Calu3 (cell line): ENCODE measurements at places on chromosomes 13 and 19. TPM values are rescaled to one million over a fixed set of nuclear protein-coding genes. Genes with fewer than 3 reads are reported as not detected.

Gene IGFL2
- total RNA-seq, result not detected in 2 replicates

DNA sequence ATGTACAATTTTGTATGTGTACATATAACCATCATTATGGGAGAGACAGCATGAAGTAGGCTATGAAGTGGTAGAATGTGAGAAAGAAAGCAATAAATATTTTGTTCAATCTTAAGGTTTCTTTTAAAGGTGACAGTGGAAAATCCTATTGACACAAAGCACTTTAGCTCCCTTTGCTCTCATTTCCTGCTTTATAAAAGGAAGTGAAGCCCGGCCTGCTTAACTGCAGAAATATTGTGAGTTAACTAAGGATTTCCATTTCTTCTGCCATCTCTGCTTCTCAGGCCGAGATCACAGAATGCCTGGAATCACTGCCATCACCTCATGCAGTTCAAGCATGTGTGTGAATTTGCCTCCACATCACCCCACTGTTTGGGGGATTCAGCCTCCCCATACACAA is 83.5 kb downstream of the FRY start:
- no peak for DNase-seq

DNA sequence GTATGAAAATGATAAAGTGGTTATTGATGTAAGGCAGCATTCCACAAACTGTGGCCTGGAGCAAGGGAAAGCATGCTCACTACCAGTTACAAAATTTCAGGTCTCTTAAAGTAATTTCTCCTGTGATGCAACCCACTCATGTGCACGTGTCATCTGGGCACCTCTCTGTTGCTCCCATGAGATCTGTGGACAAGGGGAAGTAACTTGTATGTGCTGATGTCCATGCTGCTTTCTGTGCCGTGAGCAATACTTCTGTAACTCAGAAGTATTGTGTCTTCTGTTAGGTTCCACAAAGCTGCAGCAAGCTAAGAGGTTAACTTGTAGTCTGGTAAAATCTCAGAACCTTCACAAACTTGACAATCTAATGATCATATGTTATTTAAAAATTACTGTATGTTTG is 930.0 kb upstream of the SLITRK6 start:
- no peak for DNase-seq

DNA sequence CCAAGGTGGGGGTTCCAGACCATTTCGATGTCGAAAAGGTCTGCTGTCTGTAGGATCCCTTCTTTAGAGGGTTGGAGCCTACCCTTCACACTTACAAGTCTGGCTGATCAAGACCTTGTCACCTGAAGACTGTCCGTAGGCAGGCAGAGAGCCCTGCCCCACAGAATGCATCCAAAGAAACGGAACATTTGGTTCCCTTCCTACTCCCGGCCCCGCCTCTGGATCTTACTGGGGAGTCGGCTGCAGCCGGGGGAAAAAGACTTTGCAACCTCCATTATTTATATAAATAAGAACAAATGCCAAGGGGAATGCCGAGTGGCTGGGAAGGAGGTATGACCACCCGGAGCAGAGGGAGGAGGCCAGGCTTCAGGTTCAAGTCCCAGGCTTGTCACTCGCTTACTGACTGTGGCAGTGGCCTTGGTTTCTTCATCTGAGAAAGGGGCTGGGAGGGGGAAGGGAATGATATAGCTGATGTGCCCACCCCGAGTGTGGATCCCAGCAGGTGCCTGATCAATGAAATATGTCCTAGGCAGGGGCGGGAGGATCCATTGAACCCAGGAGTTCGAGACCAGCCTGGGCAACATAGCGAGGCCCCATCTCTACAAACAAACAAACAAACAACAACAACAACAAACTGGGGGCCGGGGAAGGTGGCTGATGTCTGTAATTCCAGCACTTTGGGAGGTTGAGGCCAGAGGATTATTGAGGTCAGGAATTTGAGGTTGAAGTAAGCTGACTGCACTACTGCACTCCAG is 48.7 kb downstream of the RFX2 start:
- DNase-seq, result no peak

GRCh38 chr13:32940601-32941000 is 75.6 kb upstream of the KL start:
- DNase-seq, result no peak

DNA sequence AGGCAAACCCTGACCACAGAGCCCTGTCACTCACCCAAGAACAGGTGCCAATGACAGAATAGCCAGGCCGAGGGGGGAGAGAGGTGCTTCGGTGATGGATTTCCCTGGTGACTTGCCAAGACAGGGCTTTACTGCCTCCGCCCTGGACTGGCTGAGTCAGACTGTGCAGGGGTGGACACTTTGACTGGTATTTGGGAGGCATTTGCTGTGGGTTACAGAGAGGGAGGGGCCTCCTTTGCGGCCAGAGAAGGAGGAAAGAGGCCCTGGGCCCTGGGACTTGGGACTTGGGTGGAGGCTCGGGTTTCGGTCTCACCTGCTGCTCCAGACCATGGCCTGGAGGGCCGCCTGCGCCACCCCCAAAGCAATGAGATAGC is 4.6 kb upstream of the EPS8L1 start:
- DNase-seq, result peak; percentile 94

DNA sequence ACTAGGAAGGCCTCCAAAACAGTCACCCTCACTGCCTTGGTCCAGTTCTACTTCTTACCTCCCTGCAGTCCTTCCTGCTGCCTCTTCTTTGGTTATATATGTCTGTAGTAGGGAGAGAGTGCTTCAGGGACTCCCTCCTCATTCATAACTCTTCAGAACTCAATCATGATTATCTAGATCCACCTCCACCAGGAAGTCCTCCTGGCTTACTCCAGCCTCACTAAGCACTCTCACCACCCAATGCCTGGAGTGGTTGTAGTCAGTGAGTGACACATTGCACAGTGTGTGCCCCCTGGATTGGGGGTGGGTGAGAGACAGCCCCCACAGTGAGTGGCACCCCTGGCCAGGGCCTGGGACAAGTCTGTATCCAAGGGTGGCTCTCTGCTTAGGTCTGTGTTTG is 10.0 kb upstream of the FOSB start:
- no peak for DNase-seq

Gene THSD8
- total RNA-seq, result 14.0 and 16.1 TPM in 2 replicates

- DNase-seq, result peak; percentile 44
Measured at GRCh38 chr13:109794095-109794494, 7.7 kb upstream of the IRS2 start.

- DNase-seq, result no peak
Measured at GRCh38 chr19:38912600-38913514, 871 bp upstream of the CCER2 start.

DNA sequence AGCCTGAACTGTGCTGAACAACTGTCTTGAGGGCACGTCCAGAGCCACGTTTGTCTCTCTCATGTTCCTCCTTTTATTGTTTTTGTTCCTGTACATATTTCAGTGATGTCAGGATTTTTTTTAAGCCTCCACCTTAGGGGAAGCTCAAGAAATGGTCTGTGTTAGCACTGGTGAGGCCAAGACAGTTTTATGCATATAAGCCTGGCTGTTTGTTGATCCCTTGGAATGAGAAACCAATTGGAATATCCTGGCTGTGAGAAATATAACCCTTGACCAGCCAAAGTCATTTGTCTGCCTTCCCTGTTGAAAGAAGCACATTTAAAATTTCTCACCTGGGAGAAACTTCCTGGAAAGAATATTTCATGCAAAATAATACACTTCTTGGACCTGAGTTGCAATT is 115.8 kb downstream of the DNAJC15 start:
- no peak for DNase-seq

DNA sequence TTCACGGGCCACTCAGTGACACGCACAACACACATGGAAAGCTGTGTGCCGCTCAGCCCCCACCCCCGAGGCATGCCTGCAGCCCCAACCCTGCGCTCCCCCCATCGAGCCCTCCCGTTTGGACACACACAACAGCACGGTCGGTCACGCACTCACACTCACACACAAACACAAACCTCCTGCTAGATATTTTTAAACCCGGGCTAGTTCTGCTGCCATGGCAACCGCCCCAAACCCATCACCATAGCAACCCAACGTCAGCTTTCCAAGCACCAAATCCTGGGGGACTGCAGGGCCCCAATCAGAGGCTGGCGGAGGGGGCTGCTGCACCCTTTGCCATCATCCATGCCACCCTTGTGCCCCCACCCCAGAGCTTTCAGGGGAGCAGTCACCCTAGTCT is 2.5 kb upstream of the NOVA2 start:
- no peak for DNase-seq

Gene TEX26
- total RNA-seq, result not detected in 2 replicates

DNA sequence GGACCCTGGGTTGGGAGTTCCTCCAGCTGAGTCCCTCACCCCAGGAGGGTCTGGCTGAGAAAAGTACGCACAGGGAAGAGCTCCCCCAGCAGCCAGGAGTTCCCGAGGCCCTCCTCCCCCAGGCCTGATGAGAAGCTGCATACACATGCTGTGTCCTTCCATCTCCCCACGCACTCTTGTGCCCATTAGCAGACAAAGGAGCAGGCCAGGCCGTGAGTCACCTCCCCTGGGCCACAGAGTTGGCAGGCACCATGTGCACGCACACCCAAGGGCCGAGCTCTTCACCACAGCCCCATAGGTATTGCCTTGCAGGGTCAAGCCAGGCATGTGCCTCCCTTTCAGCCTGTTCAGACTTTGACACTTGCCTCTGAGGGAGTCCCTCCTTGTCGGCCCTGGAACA is 17.5 kb downstream of the MAU2 start:
- no peak for DNase-seq

DNA sequence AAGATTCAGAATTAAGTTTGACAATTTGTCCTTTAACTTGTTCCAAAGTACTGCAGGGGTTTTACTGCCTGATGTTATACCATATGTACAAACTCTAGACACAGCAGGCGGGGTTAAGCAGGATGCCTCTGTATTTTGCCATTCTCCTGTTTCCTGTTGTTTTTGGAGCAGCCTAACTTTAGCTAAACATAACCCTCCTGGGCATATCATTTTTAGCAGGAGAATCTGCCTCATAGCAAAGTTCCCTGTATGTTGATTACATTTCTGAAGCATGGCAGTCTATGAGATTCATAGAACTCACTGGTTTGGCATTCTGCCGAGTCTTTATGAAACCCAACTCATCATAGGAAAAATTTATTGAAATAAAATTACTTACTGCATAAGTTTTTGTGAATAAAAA is 5.2 kb downstream of the LHFPL6 start:
- no peak for DNase-seq

Gene ATP4B
- total RNA-seq, result not detected in 2 replicates

Gene LILRA5
- not detected in 2 replicates for total RNA-seq

DNA sequence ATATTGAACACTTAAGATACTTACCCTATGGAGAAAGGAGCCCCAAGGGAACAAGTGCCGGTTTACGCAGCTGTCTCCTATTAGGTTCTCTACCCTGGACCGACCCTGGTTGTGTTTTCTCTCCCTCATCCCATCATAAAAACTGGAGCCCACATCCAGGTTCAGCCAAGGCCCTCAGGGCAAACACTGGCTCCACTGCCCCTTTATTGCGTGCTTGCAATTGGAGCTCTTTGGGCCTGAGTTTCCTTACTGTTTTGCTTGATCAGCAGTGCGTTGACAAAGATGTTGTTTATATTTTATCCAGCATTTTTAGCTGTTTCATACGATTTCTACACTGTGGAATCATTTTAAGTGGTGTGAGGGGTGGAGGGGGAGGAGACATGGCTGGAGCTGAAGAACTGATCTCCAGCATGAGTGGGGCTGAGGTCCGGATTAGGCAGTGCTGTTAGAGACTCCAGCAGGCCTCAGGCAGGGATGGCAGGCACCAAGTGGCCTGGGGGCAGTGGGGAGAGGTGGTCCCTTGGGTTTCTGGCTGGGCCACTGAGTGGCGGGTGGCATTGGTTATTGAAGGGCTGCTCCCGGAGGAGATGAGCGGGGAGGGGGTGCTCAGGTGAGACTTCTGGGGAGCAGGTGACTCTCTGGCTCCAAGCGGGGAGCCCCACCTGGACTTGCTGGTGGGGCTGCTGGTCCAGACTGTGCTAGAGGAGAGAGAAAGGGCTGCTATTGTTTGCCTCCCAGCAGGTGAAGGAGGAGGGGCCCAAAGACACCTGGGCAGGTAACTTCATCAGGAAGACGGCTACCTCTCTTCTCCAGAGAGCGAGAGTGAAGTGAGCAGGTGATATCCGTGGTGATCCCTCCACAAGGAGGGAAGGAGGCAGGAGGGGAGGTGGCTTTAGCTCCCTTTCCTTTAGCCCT is 62.4 kb upstream of the RNF113B start:
- no peak for DNase-seq

GRCh38 chr19:27792576-27793127 is 1420.3 kb downstream of the UQCRFS1 start:
- no peak for DNase-seq

Gene CGB3
- total RNA-seq, result 1.1 TPM in 1 of 2 replicates, not detected in the other

Gene DHDH
- 2.1 and 5.3 TPM in 2 replicates for total RNA-seq

DNA sequence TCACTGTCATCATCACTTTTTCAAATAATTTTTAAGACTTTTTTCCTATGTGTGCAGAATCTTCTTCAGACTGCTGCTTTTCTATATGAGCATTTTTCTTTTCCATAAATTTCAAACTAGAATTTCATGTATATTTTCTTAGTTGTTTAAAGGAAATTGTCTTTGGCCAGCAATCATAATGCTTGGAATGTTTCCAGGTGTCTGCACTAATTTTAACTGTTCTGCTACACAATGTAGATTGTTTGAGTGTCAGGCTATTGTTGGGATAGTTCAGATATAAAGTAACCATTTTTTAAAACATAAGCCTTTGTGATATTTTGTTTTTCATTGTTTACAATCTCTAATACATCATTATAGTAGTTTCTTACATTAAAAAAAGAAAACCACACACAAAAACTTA is 1418.5 kb downstream of the EFNB2 start:
- no peak for DNase-seq

Gene FCER2
- not detected in 2 replicates for total RNA-seq

DNA sequence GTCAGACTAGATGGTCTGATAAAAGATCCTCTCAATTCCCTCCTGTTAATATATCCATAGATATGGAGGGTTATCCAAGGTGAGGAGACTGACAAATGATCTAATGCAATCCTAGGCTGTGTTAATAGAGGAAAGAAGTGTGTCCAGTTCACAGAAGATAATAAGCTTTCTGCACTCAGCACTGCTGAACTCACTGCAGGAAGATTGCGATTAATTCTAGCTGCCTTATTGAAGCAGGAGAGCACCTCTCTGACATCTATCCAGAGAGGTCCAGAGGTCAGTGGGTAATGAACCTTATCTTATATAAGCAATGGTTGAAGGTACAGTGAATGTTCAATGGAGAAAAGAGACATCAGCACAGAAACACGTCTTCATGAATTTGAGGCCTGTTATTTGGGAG is 75.9 kb upstream of the SLC10A2 start:
- no peak for DNase-seq
